ENCODE measurements at places on chromosomes 11 and 22. TPM values are rescaled to one million over a fixed set of nuclear protein-coding genes. Genes with fewer than 3 reads are reported as not detected.
A peak's percentile ranks its signal among the peaks of the same experiment; 100 is the strongest.

DNA sequence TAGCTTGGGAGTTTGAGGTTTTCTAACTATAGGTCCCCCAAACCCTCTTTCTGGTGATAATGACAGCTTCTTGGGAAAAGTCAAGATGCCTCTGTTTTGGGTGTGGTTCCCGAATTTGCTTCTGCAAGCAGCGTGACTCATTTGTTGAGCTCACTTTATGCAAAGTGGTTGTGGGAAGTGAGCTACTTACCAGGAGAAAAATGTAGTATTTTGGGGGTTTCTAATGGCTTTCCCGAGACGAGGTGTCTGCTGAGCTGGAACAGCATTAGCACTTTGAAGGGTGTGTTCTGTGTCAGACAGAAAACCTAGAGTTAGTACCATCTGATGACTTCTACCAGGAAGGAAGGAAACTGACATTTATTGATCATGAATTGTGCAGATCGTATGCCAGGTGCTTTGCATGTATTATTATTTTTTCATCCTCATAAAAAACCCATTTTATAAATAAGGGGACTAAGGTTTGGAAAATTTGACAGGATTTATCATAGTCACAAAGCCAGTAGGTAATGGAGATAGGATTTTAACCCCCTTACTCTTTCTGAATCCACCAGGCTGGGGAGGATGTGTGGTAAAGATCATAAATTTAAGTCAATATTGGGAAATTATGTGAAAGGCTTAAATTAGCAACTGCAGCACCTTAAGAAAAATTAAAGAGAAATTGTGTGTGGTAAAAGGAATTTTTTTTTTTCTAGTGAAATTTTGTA lies 108.8 kb upstream of the CD44 start:
- DNase-seq, result peak; percentile 76
- H3K27me3 ChIP-seq, result no peaks in the 10 kb centered on the region
- no peaks in the 10 kb centered on the region for H3K36me3 ChIP-seq

GRCh38 chr11:16775614-16776283 lies 37.3 kb downstream of the C11orf58 start:
- no peaks in the 10 kb centered on the region for H3K36me3 ChIP-seq
- H3K4me3 ChIP-seq, result no peak overlapping the region
- DNase-seq, result no peak
- H3K27ac ChIP-seq, result no peak overlapping the region

DNA sequence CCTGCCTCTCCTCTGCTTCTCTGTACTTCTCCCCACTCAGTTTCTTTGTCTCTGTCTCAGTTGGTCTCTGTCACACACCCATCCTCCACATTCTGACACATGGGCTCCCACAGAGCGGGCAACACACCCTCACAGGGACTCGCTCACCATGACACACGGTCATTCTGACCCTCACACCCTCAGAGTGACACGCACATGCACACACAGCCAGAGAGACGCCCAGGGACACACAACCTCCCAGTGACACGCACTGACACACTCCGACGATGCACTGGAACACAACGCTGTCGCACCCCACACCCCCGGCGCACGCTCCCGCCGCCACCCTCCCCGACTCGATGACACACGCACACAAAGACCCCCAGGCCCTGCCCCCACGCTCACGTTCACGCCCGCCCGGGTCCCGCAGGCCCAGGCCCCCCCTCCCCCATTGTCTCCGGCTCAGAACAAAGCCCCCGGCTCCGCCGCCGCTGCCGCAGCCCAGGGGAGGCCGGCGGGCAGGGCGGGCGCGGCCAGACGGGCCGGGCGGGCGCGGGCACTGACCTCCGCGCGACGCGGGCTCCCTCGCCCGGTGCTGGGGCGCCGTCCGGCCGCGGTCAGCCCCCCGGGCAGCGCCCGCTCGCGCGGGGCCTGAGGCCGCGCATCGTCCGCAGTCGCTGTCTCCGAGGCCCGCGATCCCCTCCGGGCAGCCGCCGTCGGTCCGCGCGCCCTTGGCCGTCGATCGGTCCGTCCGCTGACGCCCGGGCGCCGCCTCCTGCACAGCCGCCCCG lies 404 bp downstream of the DCHS1 start:
- H3K4me3 ChIP-seq, result no peak overlapping the region
- H3K27me3 ChIP-seq, result peaks cover 85% of the 10 kb centered on the region
- DNase-seq, result peak; percentile 83
- H3K4me1 ChIP-seq, result peaks cover 4% of the 10 kb centered on the region
- no peak overlapping the region for H3K27ac ChIP-seq
- no peaks in the 10 kb centered on the region for H3K36me3 ChIP-seq

GRCh38 chr22:38461414-38462081 lies 6.3 kb upstream of the KDELR3 start:
- no peak overlapping the region for H3K27ac ChIP-seq
- peak overlapping the region; percentile 35 for H3K4me3 ChIP-seq
- peaks cover 9% of the 10 kb centered on the region for H3K4me1 ChIP-seq

GRCh38 chr11:132200353-132200936 lies 830.0 kb downstream of the NTM start:
- no peaks in the 10 kb centered on the region for H3K4me1 ChIP-seq
- no peak for DNase-seq
- no peaks in the 10 kb centered on the region for H3K36me3 ChIP-seq

DNA sequence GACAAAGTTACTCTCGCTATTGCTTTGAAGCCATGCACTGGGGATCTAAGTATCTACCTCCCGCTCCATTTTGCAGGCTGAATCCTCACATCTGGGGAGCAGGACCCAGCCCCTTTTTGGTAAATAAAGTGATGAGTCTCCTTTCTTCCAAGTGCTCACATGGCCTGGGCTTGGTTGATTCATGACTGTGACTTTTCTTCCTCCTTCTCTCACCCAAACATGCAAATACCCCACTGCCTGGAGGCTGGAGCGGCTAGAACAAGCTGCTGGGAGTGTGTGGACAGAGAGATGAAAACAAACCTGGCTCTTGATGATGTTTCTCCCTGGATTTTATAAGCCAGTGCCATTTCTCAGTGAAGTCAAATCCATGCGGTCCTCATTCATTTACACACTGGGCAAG lies 72.7 kb downstream of the TRIM29 start:
- no peak overlapping the region for H3K4me3 ChIP-seq
- DNase-seq, result no peak
- no peaks in the 10 kb centered on the region for H3K4me1 ChIP-seq
- H3K36me3 ChIP-seq, result no peaks in the 10 kb centered on the region

DNA sequence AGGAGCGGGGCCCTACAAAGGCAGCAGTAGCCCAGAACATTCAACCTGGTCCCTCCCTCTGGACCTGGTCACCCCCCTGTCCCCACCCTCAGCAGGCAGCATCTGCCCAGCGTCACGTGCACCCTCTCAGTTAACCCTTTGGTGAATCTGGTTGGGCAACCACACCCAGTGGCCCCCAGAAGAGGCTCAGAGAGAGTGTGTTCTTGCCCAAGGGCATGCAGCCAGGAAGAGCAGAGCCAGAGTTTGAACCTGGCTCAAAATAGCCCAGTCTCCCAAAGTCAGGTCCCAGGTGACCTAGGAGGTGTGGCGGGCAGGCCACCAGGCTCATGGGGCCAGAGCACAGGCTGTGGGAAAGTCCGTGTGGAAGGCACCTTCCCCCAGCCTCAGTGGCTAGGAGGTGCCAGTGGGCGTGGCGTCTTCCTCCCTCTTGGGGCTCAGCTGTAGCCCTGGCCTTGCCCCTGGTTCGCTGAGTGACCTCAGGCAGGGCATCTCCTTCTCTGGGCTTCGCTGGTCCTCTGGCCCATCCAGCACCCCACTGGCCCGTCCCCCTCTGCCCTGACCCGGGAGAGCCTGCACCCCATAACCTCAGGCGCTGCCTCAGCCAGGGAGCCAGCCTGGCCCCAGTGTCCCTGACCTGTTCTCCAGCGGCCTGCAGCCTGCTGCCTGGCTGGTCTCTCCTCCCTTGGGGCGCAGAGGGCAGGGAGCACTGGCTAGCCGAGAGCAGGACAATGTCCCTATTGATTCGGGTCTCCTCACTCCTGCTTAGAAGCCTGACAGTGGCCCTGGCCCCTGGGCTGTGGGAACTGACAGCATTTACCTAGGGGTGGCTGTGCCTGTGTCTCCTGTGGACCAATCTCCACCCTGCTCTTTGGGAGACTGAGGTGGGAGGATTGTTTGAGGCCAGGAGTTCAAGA lies 7.0 kb downstream of the ALDH3B1 start:
- peak; percentile 90 for DNase-seq
- H3K27ac ChIP-seq, result no peak overlapping the region
- no peaks in the 10 kb centered on the region for H3K27me3 ChIP-seq
- no peak overlapping the region for H3K4me3 ChIP-seq
- peaks cover 32% of the 10 kb centered on the region for H3K4me1 ChIP-seq

GRCh38 chr11:72570893-72571661 lies 103.1 kb downstream of the PDE2A start:
- H3K4me3 ChIP-seq, result no peak overlapping the region
- H3K27me3 ChIP-seq, result no peaks in the 10 kb centered on the region
- peak; percentile 29 for DNase-seq
- no peaks in the 10 kb centered on the region for H3K36me3 ChIP-seq
- peaks cover 11% of the 10 kb centered on the region for H3K4me1 ChIP-seq

GRCh38 chr11:82494988-82495432 lies 238.7 kb downstream of the FAM181B start:
- H3K4me1 ChIP-seq, result no peaks in the 10 kb centered on the region
- no peak for DNase-seq
- no peaks in the 10 kb centered on the region for H3K27me3 ChIP-seq
- H3K36me3 ChIP-seq, result no peaks in the 10 kb centered on the region
- H3K4me3 ChIP-seq, result no peak overlapping the region
- no peak overlapping the region for H3K27ac ChIP-seq

The ST13 gene
- 249 TPM for total RNA-seq

The RIMBP3C gene
- 0.29 TPM for total RNA-seq

GRCh38 chr11:43988040-43988817 lies 45.8 kb downstream of the C11orf96 start:
- peaks cover 34% of the 10 kb centered on the region for H3K4me1 ChIP-seq
- DNase-seq, result peak; percentile 61
- no peaks in the 10 kb centered on the region for H3K36me3 ChIP-seq
- H3K27me3 ChIP-seq, result peaks cover 5% of the 10 kb centered on the region
- no peak overlapping the region for H3K4me3 ChIP-seq

GRCh38 chr11:126488591-126489370 lies 133.3 kb downstream of the ST3GAL4 start:
- H3K4me1 ChIP-seq, result peaks cover 13% of the 10 kb centered on the region
- H3K36me3 ChIP-seq, result no peaks in the 10 kb centered on the region
- no peak overlapping the region for H3K4me3 ChIP-seq
- no peak overlapping the region for H3K27ac ChIP-seq
- no peak for DNase-seq

The APOA1 gene
- 0.29 TPM for total RNA-seq

DNA sequence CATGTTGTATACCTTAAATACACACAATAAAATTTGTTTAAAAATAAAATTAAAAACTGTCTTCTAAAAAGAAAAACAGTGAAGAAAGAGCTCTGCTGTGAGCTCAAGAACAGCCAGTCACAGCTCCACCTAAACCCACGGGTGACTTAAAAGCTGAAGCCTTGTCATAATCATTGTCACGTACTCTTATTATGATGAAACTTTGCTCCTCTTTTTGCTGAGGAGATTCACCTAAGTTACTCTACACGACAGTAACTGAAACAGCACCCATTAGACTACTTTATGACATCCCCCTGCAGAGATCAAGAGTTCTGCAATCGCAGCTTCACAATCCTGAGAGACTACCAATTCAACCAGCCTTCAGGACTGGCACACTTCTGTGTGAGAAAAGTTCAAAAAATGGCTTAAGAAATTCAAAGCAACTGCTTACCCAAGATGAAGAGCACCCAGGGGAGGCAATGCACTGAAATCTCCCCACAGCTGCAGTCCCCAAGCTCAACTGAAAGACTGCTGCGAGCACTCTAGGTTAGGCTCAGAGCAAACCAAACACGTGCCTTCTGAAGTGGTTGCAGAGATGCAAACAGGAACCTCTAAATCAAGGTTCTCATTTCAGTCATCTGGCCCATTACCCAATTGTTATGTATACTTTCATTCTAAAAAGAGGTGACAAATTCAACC lies at the start of gene JAML:
Gene JAML, minus strand, starts transcription at position 501 of the 678 bp plus-strand sequence. CDS start 10,145 bp downstream, outside the sequence.
- no peak within 1 kb of the TSS for H3K27ac ChIP-seq
- no peak within 1 kb of the TSS for H3K4me3 ChIP-seq
- H3K36me3 ChIP-seq, result no peaks in the 10 kb centered on the region
- no peaks in the 10 kb centered on the region for H3K4me1 ChIP-seq
- DNase-seq, result no peak

DNA sequence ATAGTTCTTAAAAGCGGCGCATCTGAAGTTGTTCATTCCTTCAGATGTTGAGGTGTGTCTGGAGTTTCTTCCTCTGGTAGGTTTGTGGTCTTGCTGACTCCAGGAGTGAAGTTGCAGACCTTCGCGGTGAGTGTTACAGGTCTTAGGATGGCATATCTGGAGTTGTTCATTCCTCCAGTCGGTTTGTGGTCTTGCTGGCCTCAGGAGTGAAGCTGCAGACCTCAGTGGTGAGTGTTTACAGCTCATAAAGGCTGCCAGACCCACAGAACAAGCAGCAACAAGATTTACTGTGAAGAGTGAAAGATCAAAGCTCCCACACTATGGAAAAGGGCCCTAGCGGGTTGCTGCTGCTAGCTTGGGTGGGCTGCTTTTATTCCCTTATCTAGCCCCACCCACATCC lies 201.7 kb upstream of the PDGFD start:
- H3K36me3 ChIP-seq, result no peaks in the 10 kb centered on the region
- no peaks in the 10 kb centered on the region for H3K27me3 ChIP-seq
- H3K4me3 ChIP-seq, result no peak overlapping the region

The SERPING1 gene
- 47.7 TPM for total RNA-seq

The MISFA gene
- 0.29 TPM for total RNA-seq

DNA sequence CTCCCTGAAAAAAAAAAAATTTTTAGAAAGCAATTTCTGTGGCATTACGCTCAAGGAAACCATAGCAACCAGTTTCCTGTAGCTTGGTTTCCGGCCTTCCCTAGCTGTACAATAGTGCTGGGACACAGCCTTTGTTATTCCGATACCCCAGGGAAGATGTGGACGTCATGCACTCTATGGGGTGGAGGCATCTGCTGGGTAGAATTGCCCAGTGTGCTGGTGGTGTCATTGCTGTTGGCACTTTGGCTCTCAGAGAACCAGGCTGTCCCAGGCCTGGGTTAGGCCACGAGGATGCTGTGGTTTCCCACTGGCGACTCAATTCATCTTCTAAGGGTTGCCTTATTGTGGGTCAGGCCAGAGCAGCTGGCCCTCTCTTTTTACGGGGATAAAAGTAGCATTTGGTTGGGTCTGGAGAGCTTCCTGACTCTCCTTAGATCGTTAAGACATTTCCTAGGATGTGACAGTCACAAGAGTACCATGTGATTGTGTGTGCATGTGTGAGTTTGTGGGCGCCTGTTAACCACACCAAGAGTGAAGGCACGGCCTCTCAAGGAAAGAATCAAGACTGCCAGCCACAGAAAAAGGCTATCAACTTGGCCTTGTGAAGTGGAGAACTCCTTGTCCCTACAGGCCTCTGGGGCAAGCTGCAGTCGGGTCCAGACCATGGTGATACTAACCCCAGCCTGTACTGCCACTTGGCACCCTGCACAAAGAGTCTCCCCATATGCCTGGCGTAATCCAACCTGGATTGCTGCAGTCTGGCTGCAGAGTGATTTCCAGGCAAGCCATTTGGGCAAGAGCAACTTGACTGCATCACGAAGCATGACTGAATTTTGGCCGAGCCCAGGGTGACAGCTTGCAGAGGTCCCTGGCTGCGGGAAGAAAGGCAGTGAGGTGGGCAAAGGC lies 35.9 kb upstream of the NAV2 start:
- H3K27me3 ChIP-seq, result no peaks in the 10 kb centered on the region
- no peak overlapping the region for H3K4me3 ChIP-seq
- no peaks in the 10 kb centered on the region for H3K36me3 ChIP-seq
- no peak for DNase-seq
- peak overlapping the region; percentile 20 for H3K27ac ChIP-seq

GRCh38 chr11:76918941-76919386 lies 58.2 kb downstream of the ACER3 start:
- H3K4me3 ChIP-seq, result peak overlapping the region; percentile 62
- peaks cover 4% of the 10 kb centered on the region for H3K4me1 ChIP-seq
- H3K27me3 ChIP-seq, result no peaks in the 10 kb centered on the region
- peak; percentile 39 for DNase-seq
- H3K36me3 ChIP-seq, result no peaks in the 10 kb centered on the region

All from osteoblast (primary cell).